Suppressor macrophage (primary cell): ENCODE measurements at places on chromosomes 6 and 20.

GRCh38 chr20:16111172-16111832, 461.9 kb downstream of the KIF16B start:
- no peak for DNase-seq

GRCh38 chr6:88246654-88247053, 80.5 kb upstream of the CNR1 start:
- DNase-seq: no peak

DNA sequence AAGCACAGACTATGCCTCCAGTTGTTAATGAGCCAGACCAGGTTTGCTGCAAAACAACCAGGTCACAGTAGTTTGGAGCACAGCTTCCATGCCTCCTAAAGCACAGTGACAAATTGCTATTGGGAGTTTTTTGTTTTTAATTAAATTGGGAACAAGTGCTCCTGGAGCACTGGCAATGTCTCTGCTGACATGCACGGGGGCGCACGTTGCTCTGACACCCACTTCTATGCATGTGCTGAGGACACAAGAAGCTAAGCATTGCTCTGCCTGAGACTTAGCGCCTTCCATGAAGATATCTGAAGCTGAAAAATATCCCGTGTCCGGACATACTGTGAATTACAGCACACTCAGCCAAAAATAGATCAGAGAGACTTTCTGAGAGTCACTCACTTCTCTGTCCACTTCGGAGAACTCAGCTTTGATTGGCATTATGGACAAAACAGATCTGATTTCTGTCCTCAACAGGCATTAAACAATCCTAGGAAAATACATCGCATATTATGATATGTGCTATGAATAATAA, 18.6 kb upstream of the GGTLC1 start:
- no peak for DNase-seq

GRCh38 chr6:16505711-16506357, 255.4 kb downstream of the ATXN1 start:
- peak; percentile 73 for DNase-seq

- no peak for DNase-seq
Measured at GRCh38 chr6:90062667-90063066, 168.4 kb downstream of the GJA10 start.

DNA sequence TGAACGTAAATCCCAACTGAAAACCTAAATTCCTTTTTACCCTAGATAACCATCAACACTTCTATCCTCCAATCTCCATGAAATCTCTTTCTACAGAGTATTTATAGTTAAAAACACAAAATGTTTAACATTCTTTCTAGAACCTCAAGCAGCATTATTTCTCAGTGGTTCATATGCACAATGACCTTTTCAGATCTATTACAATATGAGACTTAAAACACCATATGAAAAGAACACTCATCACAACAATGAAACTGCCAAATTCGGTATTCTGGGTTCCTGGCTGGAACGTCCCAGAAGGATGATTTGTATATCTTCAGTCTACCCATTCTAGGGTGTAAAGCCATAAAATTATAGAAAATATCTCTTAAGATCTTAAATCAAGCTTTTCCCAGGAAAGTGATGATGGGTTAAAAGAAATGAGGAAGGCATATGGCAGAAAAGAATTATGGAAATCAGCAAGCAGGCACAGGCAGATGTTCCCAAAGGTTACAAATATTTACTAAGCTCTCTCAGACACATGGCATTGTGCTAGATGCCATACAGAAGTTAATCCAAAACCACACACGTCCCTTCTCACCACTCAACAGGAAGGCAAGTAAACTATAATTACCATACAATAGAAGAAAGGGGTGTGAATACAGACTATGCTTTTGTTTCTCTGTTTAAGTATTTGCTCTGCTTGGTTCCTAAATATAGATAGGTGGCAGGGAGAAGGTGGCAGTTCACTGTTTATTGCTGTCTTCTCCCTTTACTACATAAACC, 118.0 kb downstream of the CHD6 start:
- DNase-seq: no peak

GRCh38 chr6:34630040-34630439, 66.5 kb downstream of the ILRUN start:
- DNase-seq: no peak

DNA sequence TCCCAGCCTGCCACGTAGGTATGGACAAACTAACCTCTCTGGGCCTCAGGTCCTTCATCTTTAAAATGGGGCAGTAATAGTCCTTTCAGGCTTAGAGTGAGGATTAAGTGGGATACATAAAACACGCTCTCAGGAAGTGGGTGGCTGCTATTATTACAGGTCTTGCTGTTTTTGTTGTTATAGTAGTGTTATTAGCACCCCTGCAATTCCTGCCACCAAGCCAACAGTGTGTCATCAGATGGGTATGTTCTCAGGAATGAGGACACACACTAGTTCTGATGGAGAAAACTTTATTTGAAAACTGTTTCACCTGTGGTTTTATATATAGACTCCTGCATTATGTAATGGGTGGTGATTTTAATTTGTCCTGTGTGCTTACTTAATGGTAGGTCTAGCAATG, 131.7 kb downstream of the LRRC1 start:
- no peak for DNase-seq

GRCh38 chr6:17907406-17908229, 79.8 kb downstream of the KIF13A start:
- DNase-seq: peak; percentile 92

DNA sequence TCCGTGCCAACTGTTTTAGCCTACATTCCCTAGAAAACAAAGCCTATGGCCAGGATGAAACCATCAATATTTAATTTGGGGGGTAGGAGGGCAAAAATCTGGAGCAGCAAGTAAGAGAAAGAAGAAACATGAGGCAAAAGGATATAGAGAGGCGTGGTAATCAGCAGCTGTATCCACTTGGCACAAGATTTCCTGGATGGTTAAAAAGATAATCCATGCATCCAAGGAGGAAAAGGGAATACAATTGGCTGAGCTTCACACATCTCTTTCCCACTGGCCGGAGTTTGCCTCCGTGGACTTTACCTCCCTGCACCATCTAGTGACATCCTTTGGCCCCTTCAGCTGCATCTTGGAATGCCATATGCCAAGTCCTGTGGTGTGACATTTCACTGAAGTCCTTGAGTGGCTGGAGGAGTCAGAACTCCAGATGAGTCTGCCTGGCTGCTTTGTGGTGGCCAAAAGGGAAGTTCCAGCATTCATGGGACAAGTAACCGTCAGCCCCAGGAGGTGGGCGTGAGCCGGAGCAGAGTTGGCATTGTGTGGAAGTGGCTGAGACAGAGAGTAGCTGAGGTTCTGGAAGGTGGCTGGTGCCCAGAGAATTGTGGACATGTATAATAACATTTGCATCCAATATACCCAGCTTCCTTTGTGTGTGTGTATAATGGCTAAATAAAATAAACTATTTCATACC, 13.7 kb upstream of the TMX4 start:
- DNase-seq: peak; percentile 90

DNA sequence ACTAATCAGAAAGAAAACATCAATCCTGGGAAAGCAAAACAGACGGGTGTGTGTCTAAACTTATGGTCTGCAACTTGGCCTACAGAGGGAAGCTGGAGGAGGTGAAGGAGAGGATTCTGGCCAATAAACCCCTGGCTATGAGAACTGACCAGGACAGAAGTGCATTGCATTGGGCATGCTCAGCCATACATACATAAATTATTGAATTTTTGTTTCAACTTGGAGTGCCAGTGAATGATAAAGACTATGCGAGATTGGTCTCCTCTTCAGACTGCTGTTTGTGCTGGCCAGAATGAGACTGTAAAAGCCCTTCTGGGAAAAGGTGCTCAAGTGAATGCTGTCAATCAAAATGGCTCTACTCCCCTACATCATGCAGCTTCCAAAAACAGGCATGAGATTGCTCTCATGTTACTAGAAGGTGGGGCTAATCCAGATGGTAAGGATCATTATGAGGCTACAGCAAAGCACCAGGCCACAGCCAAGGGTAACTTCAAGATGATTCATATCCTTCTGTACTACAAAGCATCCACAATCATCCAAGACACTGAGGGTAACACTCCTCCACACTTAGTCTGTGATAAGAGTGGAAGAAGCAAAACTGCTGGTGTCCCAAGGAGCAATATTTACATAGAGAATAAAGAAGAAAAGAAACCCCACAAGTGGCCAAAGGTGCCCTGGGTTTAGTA, 17.4 kb downstream of the ADNP start:
- no peak for DNase-seq

DNA sequence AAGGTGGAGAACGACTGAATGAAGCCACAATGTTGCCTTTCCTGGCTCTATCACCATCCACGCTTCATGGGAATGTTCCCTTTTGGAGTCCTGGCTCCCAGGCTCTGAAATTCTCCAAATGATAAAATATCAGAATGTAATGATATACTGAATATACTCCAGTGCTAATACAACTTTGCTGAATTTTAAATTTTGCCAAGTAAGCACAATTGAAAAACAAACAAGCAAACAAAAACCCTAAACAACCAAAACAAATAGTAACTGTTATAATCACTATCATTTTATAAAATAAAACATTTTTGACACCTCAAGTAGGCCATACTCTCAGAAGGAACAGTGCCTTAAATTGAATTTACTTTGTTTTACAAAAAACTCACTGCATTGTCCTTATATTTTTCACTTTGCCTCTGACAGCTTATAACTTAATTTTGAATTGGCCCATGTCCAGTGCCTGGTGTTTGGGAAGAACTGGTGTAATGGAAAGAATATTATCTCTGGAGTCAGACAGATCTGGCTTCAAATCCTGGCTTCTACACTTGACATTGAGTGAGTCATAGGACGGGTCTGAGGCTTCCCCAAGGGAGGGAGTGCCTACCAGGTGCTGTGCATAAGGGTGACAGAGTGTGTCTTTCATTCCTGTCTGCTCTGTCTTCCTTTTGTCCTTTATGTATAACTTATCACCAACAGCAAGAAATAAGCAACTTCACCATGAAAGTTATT, 698.3 kb downstream of the EPM2A start:
- DNase-seq: no peak

DNA sequence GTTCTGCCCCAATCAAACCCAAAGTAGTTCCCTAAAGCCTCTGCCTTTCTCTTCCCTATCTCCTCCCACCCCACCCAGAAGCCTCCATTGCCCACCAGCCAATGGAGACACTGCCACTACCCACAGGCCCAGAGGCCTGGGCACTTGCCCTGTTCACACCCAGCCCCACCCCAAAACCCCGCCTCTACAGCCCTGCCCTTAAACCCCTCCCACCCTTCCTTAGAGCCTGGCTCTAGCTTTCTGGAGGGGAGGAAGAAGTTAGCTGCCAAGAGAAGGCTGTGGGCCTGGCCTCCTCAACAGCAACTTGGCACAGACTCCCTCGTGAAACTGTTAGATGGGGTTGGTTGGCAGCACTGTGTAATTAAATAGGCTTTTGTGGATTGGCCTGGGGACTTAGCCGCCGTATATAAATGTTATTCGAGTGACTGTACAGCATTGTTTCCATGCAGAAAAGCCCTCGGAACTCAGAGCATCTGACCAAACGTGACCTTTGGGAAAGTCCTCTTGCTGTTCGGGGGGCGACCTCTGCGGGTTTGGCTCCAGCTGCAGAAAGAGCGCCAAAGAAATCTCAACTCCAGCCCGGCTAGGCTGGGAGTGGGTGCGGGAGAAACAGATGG, 31.4 kb downstream of the COL11A2 start:
- DNase-seq: peak; percentile 78

DNA sequence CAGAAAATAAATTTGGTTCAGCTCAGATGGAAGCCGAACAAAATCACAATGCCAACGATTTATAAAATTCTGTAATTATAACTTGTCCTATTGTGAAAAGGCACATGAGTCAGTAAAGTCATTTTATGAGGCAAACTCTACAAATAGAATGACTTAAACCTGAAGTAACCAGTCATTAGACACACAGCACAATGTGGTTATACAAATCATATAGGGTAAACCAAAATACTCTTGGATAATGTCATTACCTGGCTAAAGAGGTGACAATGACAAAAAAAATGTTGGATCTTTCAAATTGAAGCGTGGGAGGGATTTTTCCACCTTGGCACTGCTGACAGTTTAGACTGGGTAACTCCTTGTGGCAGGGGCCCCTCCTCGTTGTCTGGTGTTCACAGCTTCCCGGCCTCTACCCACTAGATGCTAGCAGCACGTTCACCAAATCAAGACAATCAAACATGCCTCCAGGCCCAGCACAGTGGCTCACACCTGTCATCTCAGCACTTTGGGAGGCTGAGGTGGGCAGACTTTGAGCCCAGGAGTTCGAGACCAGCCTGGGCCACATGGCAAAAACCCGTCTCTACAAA, 5.0 kb downstream of the ANKRD60 start:
- DNase-seq: no peak

DNA sequence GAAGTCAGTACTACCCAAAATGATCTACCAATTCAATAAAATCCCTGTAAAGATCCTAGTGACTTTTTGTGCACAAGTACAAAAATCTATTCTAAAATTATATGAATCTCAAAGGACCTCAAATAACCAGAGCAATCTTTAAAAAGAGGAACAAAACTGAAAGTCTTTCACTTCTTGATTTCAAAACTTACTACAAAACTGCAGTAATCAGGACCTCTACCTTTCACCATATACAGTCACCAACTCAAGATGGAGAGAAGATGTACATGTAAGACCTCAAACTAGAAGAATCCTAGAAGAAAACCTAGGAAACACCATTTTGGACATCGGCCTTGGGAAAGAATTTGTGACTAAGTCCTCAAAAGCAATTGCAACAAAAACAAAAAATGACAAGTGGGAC, 109.5 kb upstream of the CD93 start:
- DNase-seq: no peak

DNA sequence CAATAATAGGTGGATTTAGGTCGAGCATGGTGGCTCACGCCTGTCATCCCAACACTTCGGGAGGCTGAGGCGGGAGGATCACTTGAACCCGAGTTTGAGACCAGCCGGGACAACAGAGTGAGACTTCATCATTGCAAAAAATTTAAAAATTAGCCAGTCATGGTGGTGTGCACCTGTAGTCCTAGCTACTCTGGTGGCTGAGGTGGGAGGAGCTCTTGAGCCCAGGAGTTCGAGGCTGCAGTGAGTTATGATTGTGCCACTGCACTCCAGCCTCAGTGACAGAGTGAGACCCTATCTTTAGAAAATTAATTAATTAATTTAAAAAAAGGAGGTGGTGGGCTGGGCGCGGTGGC, 13.4 kb upstream of the C20orf203 start:
- no peak for DNase-seq

DNA sequence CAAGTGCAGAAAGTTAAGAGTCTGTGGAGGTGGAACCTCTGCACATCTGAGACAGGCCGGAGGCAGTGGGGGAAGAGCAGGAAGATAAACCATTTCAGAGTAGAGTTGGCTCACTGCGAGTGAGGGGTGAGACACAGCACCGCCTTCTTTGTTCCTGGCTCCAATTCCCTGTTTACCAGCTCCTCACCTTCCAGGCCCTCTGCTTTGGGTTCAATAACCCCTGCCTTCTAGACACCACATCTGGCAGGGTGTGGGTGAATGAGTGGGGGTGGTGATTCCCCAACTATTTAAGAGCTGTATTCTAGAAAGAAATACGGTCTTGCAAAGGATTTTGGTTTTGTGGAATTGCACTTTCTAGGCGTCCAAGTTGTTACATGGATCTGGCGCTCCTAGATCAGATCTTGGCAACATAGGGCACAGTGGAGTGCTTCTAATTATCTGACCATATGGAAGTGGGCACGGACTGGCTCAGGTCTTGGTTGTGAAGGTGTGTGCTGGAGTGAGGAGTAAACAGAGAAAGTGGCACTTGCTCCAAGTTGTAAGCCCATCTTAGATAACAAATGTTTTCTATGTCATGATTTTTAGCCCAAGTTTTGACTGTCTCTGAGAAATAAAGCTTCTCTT, 141.6 kb upstream of the NRN1 start:
- no peak for DNase-seq
